NCI-H774 (cell line): ENCODE measurements at places on chromosomes 12 and 14.

DNA sequence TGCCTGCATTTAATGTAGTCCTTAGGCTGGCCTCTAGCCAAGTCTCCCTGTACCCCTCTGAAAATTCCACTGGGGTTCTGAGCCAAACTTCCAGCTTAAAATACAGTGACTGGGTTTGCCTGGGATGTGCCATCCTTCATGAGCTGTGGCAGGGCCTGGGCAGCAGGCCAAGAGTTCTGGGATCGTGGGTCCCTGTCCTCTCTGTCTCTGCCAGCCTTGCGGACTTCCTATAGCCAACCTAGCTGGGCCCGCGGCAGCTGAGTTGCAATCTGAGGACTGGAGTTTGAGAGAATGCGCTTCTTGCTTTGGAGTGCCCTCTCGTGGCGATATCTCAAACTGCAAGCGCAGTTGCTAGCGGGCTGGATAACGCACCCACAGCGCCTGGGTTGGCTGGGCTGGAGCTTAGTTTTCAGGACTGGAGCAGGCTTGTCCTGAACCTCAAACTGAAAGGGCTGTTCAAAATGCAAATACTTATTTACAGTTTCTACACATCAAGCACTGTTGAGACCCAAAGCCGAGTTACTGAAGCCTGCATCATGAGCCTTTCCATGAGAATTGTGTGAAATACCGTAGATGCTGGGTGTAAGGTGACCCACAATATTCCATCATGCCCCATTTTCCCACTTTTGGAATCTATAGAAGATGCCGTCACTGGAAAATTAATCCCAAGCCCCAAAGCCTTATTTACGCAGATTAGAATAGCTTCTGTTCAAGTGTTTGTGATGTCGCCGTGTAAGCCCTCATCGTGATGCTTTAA lies 7.3 kb upstream of the IFI27L2 start:
- DNase-seq, result peak; percentile 85

GRCh38 chr14:96083667-96084320 lies 44.6 kb downstream of the C14orf132 start:
- peak; percentile 78 for DNase-seq

GRCh38 chr12:236445-236844 lies 22.5 kb upstream of the SLC6A12 start:
- DNase-seq, result no peak

GRCh38 chr12:26031827-26032226 lies 73.3 kb downstream of the RASSF8 start:
- no peak for DNase-seq

DNA sequence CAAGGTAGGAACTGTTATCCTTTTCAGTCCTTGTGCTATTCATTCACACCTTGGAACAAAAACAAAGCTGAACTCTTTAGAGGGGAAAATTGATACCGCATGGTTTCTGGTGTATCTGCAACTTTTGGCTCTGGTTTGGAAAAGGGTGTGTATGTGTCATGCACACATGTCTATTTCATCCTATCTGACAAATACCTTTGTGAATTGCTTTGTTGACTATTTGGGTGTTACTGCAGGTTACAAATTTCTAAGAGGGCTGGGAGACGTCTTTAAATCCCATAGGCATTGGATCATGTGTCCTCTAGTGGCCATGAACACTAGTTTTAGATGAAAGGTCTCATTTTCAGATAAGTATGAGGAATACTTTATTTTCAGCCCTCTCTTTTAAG lies 59.9 kb upstream of the IFNG-AS1 start:
- DNase-seq, result no peak

- no peak for DNase-seq
These were observed 148.2 kb downstream of the PLEKHA5 start for GRCh38 chr12:19277711-19278110.

GRCh38 chr12:102618197-102618877 lies 138.0 kb upstream of the IGF1 start:
- DNase-seq, result no peak

GRCh38 chr12:117359029-117359845 lies 2.2 kb downstream of the NOS1 start:
- no peak for DNase-seq

- DNase-seq, result no peak
These were observed 27.1 kb downstream of the DAD1 start for GRCh38 chr14:22561661-22562579.

DNA sequence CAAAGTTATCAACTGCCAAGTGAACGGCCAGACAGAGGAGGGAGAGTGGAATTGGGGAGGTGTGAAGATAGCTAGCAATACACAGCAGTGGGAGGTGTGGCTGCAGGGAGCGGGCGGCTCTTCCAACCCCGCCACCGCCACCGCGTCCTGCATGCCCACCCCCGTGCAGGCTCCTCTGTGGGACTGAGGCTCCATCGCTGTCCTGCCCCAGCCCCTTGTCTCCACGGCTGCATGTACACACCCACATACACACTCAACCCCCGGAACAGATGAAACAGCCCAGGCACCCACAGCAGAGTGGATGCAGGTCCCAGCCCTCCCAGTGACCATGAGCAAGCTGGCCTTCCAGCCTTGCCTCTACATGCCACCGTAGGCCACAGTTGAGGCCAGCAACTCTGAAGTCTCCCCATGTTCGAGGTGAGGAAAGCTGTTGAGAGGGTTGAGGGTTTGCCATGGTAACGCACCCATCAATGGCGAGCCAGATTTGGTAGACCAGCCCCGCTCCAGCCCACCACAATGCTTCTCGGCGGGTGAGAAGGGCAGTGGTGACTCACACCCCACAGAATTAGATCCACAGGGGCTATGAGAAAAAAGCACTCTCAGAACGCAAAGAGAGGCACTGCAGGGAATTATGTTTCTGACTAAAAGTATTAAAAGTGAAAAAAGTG lies 39.3 kb downstream of the PITPNM2 start:
- DNase-seq, result no peak

GRCh38 chr12:56413392-56413791 lies 35.8 kb downstream of the TIMELESS start:
- DNase-seq, result no peak

GRCh38 chr12:66397574-66398290 lies 95.4 kb downstream of the HELB start:
- no peak for DNase-seq

GRCh38 chr14:54572316-54572715 lies 5.4 kb downstream of the SAMD4A start:
- no peak for DNase-seq

DNA sequence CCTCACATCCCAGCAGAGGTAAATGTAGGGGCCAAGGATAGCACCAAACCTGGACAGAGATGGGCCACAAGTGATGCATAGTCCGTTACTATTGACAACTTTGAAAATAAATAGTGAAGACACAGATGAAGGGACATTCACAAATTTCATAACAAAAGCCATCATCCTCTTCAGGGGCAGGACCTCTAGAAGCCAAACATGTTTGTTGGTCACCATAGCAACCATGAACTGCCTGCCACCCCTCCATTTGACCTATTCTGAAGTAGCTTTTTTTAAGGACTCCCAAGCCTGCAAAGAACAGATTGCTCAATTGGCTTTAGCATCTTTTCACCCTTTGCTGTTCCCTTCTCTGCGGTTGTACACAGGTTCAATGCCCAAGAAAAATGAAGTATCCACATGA lies 35.7 kb upstream of the MDM1 start:
- DNase-seq, result no peak

GRCh38 chr14:22801716-22802115 lies 13.5 kb downstream of the SLC7A7 start:
- DNase-seq, result no peak

GRCh38 chr14:76985540-76986230 lies 42.8 kb downstream of the IRF2BPL start:
- no peak for DNase-seq

GRCh38 chr12:104172570-104172947 lies 34.5 kb upstream of the NFYB start:
- DNase-seq, result no peak

DNA sequence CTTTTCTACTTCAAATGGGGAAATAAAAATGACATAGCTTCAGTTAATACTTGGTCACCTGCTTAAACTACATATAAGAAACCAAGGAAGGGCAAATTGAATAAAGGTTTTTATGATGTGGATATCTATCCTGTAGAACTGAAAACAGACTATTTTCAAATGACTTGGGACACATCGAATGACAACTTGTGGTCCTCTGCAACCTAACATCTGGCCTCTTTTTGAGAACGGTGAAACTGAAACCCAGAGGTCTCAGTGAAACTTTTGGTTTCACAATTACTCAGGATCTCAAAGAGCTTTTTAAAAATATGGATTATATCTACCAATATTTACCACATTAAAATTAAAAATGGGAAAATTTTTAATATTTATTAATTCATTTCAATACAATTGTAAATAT lies 65.2 kb downstream of the PPP2R5E start:
- DNase-seq, result no peak
